Lung microvascular endothelial cell (primary cell): ENCODE measurements at places on chromosomes 2 and 18.

GRCh38 chr2:176638167-176639015 is 369.1 kb downstream of the MTX2 start:
- peak; percentile 89 for DNase-seq

GRCh38 chr2:46459694-46460093 is 19.7 kb upstream of the TMEM247 start:
- DNase-seq = no peak

GRCh38 chr2:26735883-26736588 is 28.0 kb upstream of the SLC35F6 start:
- DNase-seq = peak; percentile 91

DNA sequence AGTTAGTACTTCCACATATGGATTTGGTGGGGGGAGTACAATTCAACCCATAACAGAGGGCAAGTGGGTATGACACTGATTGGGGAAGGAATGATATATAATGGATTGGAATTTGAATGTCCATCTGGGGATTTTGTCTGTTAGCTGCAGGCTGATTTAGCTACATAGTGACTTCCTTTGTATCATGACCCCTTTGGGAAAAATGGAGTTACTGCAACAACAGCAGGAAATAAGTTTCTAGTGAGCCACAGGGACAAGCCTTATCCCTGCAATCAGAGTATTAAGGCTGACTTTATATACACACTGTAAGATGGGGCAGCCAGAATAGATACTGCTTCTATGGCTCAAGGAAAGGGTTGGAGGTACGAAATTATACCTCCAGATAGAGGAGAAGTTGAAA is 404.4 kb upstream of the MEIS1 start:
- no peak for DNase-seq

GRCh38 chr2:60320724-60321123 is 232.7 kb downstream of the BCL11A start:
- no peak for DNase-seq

- peak; percentile 24 for DNase-seq
Measured at GRCh38 chr2:191382801-191383200, 137.6 kb downstream of the MYO1B start.
